ENCODE measurements at places on chromosomes 12 and 14. TPM values are rescaled to one million over a fixed set of nuclear protein-coding genes. Genes with fewer than 3 reads are reported as not detected.
A peak's percentile ranks its signal among the peaks of the same experiment; 100 is the strongest.

DNA sequence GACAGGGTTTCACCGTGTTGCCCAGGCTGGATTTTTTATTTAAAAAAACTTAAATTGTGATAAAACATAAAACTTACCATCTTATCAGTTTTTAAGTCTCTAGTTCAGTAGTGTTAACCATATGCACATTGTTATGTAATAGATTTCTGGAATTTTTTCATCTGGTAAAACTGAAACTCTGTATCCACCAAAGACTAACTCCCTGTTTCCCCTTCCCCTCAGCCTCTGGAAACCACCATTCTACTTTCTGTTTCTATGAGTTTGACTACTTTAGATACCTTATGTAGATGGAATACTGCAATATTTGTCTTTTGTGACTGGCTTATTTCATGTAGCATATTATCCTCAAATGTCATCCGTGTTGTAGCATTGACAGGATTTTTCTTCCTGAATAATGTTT, 12.8 kb upstream of the PLEKHG3 start:
- no peak overlapping the region for H3K27ac ChIP-seq
- peaks cover 47% of the 10 kb centered on the region for H3K27me3 ChIP-seq
- no peak overlapping the region for H3K4me3 ChIP-seq
- H3K36me3 ChIP-seq = no peaks in the 10 kb centered on the region
- no peak for DNase-seq
- peaks cover 8% of the 10 kb centered on the region for H3K4me1 ChIP-seq

- no peaks in the 10 kb centered on the region for H3K4me1 ChIP-seq
- no peaks in the 10 kb centered on the region for H3K27me3 ChIP-seq
- H3K4me3 ChIP-seq = no peak overlapping the region
- no peak overlapping the region for H3K27ac ChIP-seq
- H3K36me3 ChIP-seq = no peaks in the 10 kb centered on the region
Measured at GRCh38 chr12:58711974-58712373, 208.3 kb downstream of the LRIG3 start.

DNA sequence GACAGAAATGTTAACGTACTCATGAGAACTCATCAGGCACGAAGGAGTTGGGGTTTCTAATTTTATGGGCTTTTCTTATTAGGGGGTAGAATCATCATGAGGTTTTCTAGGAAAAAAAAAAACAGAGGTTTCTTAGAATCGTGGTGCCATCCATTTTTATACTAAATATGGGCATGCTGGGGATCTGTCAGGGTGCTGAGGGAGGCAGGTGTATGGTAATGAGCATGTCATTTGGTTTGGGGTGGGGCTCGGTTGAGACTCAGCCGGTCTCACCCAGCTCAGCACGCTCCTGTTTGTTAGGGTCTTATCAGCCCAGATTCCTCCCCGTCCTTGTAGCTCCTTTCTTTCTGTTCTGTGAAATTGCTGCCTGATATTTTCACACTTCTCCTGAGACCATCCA, 98.2 kb downstream of the DICER1 start:
- peak overlapping the region; percentile 45 for H3K4me3 ChIP-seq
- H3K27ac ChIP-seq = peak overlapping the region; percentile 74
- H3K4me1 ChIP-seq = peaks cover 11% of the 10 kb centered on the region
- no peaks in the 10 kb centered on the region for H3K27me3 ChIP-seq
- no peaks in the 10 kb centered on the region for H3K36me3 ChIP-seq

DNA sequence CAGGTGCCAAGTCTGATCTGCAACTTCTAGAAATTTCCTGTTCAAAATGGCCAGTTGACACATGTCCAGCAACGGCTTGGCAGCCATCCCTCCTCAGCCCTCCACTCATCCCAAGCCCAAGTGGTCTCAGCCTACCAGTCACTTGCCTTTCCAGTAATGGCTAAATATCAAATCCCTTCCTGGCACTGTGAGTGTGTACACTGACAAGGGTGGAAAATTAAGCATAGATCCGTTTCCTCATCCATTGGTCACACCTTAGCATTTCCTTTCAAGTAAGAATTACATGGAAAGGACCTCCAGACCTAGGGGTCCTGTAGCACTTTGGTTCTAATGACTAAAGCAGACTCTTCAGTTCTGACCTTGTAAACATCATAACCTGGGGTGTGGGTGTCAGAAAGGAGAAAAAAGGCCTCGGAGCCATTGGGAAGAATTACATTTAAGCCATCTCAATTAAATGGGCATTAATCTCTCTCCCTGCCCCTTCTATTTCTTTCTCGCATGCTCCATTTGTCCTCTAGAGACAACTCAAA, 15.4 kb downstream of the LLPH start:
- no peak overlapping the region for H3K27ac ChIP-seq
- peaks cover 2% of the 10 kb centered on the region for H3K27me3 ChIP-seq
- peaks cover 8% of the 10 kb centered on the region for H3K36me3 ChIP-seq
- H3K4me3 ChIP-seq = no peak overlapping the region
- H3K4me1 ChIP-seq = peaks cover 9% of the 10 kb centered on the region
- no peak for DNase-seq

OVCH1 gene
- total RNA-seq = not detected

- H3K4me3 ChIP-seq = no peak overlapping the region
- no peaks in the 10 kb centered on the region for H3K4me1 ChIP-seq
- H3K27me3 ChIP-seq = no peaks in the 10 kb centered on the region
- no peaks in the 10 kb centered on the region for H3K36me3 ChIP-seq
- DNase-seq = no peak
Measured at GRCh38 chr12:79055926-79056674, 191.5 kb downstream of the SYT1 start.

GRCh38 chr14:100065111-100065871, at the start of gene EVL:
TSS of gene EVL (plus strand) at chr14:100065422. CDS start at chr14:100065501, 79 bp downstream.
- H3K4me1 ChIP-seq = peaks cover 51% of the 10 kb centered on the region
- DNase-seq = peak; percentile 77
- H3K27me3 ChIP-seq = no peaks in the 10 kb centered on the region
- H3K36me3 ChIP-seq = peaks cover 41% of the 10 kb centered on the region
- H3K27ac ChIP-seq = peak within 1 kb of the TSS; percentile 97

DNA sequence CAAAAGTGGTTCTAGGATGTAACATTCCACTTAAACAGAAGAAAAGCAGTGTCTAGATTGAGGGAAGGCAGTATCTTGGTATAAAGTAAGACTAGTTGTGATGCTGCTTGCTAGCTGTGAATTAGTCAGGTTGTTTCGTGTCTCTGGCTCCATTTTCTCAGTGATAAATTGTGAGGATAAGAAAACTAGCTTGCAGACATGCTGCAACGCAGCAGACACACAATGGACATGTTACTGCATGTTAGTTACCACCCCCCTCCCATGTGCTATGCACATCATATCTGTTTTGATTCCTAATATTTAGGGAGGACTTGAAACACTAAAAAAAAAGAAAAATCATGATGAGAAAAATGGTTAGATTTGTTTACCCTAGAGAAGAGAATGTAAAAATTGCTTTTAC, 2.9 kb downstream of the CCNK start:
- H3K27ac ChIP-seq = no peak overlapping the region
- no peak for DNase-seq
- H3K4me3 ChIP-seq = no peak overlapping the region
- H3K36me3 ChIP-seq = no peaks in the 10 kb centered on the region
- H3K4me1 ChIP-seq = peaks cover 32% of the 10 kb centered on the region

GRCh38 chr12:5996459-5996858, 51.4 kb upstream of the ANO2 start:
- no peaks in the 10 kb centered on the region for H3K36me3 ChIP-seq
- no peak overlapping the region for H3K27ac ChIP-seq
- H3K4me1 ChIP-seq = no peaks in the 10 kb centered on the region
- no peak for DNase-seq
- no peak overlapping the region for H3K4me3 ChIP-seq

GRCh38 chr12:9792961-9793617, 32.4 kb upstream of the CD69 start:
- no peak for DNase-seq
- H3K27me3 ChIP-seq = no peaks in the 10 kb centered on the region
- peaks cover 49% of the 10 kb centered on the region for H3K4me1 ChIP-seq

DNA sequence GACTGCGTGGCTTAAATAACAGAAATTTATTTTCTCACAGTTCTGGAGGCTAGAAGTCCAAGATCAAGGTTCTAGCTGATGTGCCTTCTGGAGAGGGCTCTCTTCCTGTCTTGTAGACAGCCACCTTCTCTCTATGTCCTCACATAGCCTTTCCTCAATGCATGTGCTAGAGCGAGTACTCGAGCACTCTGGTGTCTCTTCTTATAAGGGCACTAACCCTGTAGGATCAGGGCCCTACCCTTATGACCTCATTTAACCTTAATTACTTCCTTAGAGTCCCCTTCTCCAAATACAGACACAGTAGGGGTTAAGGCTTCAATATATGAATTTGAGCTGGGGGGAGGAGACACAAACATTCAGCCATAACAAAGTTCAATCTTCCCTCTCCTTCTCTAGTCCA, 10.2 kb downstream of the DHH start:
- H3K27ac ChIP-seq = no peak overlapping the region
- no peaks in the 10 kb centered on the region for H3K36me3 ChIP-seq
- no peak overlapping the region for H3K4me3 ChIP-seq
- DNase-seq = no peak
- H3K4me1 ChIP-seq = peaks cover 28% of the 10 kb centered on the region
- H3K27me3 ChIP-seq = peaks cover 11% of the 10 kb centered on the region

DNA sequence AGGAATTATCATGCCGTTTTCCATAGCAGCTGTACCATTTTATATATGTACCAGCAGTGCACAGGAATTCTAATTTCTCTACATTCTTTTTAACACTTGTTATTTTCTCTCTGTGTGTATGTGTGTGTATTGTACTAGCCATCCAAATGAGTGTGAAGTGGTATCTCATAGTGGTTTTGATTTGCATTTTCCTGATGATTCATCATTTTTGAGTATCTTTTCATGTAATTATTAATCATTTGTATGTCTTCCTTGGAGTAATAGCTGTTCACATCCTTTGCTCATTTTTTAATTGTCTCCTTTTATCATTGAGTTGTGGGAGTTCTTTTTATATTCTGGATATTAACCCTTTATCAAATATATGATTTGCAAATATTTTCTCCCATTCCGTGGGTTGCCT, 95.6 kb upstream of the MANSC4 start:
- no peaks in the 10 kb centered on the region for H3K4me1 ChIP-seq
- peaks cover 8% of the 10 kb centered on the region for H3K27me3 ChIP-seq
- H3K27ac ChIP-seq = no peak overlapping the region
- DNase-seq = no peak
- H3K4me3 ChIP-seq = no peak overlapping the region

DNA sequence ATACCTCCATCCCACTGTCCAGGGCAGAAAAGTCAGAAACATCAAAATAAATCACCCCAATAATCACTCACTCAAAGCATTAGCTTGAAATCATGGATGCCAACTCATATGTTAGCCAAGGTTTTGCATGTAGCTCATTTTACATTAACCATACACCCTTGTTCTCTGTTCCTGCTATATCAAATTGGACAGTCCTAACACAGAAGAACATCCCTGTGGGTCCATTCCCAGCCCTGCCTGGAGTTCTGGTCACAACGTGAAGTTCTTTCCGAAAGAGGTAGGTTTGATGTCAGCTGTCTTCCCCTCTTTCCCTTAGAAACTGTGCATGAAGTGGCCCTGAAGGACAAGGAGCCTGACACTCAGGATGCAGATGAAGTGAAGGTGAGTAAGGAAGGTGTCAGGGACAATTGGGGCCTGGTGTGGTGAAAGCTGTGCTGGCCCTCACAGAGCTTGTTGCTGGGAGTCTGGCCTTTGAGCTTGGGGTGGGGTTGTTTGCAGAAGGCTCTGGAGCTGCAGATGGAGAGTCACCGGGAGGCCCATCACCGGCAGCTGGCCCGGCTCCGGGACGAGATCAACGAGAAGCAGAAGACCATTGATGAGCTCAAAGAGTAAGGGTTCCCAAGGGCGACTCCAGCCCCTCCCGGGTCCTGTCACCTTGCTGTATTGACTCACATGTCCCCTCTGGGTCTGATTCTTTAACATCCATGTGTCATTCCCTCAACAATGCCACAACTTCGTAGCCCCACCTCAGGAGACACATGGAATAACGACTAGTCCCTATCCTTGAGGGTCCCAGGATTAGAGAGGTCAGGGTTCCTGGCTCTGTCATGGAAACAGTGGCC, 15.0 kb upstream of the PIP4K2C start:
- H3K4me3 ChIP-seq = no peak overlapping the region
- no peak overlapping the region for H3K27ac ChIP-seq
- no peaks in the 10 kb centered on the region for H3K27me3 ChIP-seq
- no peak for DNase-seq

- no peaks in the 10 kb centered on the region for H3K27me3 ChIP-seq
- H3K4me1 ChIP-seq = no peaks in the 10 kb centered on the region
- no peaks in the 10 kb centered on the region for H3K36me3 ChIP-seq
- no peak for DNase-seq
Measured at GRCh38 chr12:101174541-101174940, 35.5 kb downstream of the SLC5A8 start.

LTBR gene
- total RNA-seq = 1.4 TPM

DNA sequence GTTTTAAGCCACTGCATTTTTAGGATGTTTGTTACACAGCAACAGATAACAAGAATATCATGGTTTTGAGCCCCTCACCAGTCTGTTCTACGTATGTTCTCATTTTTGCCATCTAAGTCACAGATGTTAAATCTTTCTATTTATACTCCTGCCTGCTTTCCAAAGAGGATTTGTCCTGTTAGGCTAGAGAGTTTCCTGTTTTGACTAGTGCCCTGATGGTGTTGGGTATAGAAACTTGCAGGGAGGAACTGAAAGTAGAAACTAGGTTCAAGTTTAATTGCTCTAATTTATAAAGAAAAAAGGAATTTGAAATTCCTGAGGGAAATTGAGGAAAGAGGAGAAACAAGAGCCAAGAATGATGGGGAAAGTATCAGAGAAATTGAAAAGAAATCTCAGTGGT, 74.4 kb upstream of the COCH start:
- no peak for DNase-seq
- no peaks in the 10 kb centered on the region for H3K36me3 ChIP-seq
- peaks cover 22% of the 10 kb centered on the region for H3K27me3 ChIP-seq
- no peak overlapping the region for H3K27ac ChIP-seq
- no peaks in the 10 kb centered on the region for H3K4me1 ChIP-seq

DNA sequence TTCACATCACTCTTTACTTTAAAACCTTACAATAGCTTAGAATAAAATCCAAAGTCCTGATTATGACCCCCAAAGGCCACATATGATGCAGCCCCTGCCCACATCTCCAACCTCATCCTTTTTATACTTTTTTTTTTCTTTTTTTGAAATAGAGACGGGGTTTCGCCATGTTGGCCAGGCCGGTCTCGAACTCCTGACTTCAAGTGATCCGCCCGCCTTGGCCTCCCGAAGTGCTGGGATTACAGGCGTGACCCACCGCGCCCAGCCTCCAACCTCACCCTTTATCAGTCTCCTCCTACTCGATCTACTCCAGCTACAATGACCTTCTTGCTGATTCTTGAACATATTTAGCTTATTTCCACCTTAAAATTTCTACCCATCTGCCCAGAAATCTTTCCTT, 1.2 kb upstream of the MAPKAPK5 start:
- peaks cover 20% of the 10 kb centered on the region for H3K36me3 ChIP-seq
- H3K27ac ChIP-seq = peak overlapping the region; percentile 98
- H3K4me1 ChIP-seq = peaks cover 34% of the 10 kb centered on the region

KLRG1 gene
- total RNA-seq = 14.4 TPM

DNA sequence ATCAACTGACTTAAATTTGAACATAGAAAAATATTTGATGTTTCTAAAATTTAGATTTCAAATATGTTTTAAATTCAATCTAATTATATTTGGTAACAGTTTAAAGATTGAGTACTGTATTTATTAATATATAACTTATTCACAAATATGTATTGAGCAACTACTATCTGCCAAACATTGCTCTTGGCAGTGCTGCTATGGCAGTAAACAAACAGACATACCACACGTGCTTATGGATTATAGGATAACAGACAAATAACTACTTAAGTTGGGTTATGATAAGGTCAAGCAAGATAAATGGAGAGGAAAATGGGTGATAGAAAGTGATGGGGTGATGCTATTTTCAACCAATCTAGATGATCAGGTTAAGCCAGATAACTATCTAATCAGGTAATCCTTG, 538.1 kb downstream of the C12orf50 start:
- no peaks in the 10 kb centered on the region for H3K36me3 ChIP-seq
- H3K4me1 ChIP-seq = no peaks in the 10 kb centered on the region

ZNF891 gene
- 4.0 TPM for total RNA-seq
